NCI-H1436 treated with DMSO at 0.1 percent for 48 hours (cell line): ENCODE measurements at places on chromosomes 7 and 10.

DNA sequence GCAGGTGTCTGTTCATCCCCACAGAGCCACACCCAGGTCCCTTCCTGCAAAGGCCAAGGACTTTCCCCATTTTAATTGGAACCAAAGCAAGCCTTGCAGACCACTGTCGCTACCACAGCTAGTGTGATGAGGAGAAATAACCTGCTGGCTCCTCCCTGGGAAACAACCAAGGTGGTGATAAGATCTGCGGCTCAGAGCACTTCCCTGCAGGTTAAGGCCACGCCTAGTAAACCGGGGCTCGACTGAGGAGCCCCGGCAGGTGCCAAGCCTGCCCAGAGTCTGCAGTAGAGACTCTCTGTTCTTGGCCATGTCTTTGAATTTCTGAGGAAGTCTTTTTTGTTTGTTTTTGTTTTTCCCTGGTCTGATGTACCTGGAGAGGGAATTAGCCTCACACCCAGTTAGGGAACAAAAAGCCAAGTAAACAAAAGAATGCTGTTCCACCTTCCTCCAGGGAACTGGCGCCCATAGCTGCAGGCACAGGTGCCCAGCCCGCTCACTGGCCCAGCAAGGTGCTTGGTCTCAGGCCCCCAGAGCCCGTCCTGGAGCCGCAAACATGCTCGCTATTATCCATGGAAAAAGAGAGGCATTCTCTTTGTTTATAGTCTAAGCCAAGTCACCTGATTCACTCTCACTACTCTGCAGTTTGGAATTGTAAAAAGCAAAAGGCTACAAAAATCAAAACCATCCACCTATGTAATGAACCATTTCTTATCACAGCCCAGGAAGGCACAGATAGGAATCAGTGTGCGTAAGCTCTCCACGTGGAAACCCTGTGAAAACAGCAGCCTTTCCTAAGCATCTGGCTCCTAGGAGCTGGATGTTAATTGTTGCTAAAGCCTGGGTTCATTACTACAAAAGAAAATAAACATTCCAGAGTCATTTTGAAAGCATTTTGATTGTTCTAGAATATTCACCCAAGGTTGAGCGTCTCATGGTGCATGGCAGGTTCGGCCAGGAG, 2.7 kb downstream of the GPR146 start:
- DNase-seq, result no peak

DNA sequence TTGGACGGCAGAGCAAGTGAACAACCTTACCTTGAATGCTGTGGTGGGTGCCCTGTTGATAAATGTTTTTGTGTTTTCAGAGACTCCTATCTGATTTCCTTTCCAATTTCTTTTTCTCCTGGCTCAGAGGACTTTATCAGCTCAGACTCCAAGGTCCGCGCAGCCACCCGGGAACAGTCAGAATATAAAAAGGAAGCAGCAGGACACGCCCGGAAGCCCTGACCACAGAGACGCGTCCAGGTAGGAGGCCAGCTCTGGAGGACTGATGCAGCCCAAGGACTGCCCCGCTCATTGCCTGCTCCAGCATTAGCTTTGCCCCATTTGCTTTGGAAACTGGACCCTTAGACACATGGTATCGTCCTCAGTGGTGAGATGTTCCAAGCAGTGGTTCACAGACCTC, 61.3 kb downstream of the TACC2 start:
- DNase-seq, result no peak

DNA sequence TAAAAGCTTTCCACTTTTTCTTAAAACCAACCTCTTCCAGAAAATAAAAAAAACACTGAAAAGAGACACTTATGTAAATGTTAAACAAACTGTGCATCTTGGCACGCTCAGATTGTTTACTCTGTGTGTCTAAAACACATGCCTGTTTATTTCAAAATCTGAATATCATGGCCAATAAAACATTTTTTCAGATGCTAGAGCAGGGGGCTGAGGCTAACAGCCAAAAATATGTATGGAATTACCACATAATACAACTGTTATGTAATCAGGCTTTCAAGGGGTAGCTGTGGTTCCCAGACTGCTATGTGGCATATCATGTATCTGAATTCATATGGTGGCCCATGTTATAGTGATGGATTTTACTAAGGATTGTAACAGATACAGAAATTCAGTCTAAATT, 130.4 kb downstream of the HIBADH start:
- DNase-seq, result no peak

GRCh38 chr10:59283456-59284091, 78.8 kb downstream of the FAM13C start:
- DNase-seq, result no peak

DNA sequence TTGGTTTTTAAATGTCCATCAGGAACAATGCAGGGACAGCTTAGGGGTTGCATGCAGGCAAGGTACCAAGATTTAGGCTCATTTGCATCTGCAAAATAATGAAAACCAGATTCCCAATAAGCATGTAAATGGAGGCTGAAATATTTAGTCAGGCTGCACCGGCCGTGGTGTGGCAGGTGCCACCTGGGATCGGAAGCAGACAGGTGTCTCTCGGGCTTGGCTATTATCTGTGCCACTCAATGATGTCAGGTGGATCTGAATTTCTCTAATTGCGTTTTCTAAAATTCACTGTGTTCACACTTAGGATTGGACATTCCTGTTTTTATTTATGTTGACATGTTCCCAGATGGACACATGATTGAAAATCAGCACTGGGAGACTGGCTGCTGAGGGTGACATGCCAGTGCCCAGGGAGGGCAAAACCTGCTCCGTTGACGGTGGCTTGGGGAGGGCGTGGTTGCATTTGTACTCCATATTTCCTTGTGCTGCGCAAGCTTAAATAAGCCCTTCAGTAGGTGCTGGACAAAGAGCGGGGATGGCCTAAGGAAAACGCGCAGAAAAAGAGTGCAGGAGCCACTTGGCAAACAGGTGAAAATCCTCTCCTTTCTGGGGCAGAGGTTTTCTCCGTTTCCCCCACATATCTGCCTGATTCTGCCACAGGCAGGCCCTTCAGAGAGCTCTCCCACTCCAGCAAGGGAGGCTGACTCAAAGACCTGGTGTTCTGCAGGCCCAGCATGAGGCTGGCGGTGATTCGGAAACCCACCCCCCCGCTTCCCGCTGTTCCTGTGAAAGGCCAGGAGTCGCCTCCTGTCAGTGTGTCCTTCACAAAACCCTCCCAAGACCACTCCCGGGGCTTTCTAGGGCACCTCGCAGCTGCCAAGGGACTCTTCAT, 142.5 kb downstream of the WDR37 start:
- DNase-seq, result peak; percentile 18

- no peak for DNase-seq
These were observed 15.7 kb downstream of the SLC13A4 start for GRCh38 chr7:135712182-135712782.

DNA sequence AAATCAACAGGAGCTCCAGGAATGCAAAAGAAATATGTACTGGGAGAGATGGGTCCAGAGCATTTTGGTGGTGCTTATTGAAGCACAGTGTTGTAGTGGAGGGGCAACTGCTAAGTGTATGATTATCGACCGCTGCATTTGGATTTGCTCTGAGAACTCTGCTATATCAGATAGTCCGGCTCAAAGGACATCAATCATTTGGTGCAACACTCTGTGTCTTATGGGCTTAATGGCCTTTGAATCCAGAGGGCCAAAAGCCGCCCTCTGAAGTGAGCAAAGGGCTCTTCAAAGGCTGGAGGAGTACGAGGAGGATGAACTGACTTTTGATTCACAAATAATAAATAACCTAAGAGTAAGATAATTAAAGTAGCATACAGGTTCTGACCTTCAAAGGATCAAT, 9.4 kb upstream of the IKZF1 start:
- DNase-seq, result no peak

DNA sequence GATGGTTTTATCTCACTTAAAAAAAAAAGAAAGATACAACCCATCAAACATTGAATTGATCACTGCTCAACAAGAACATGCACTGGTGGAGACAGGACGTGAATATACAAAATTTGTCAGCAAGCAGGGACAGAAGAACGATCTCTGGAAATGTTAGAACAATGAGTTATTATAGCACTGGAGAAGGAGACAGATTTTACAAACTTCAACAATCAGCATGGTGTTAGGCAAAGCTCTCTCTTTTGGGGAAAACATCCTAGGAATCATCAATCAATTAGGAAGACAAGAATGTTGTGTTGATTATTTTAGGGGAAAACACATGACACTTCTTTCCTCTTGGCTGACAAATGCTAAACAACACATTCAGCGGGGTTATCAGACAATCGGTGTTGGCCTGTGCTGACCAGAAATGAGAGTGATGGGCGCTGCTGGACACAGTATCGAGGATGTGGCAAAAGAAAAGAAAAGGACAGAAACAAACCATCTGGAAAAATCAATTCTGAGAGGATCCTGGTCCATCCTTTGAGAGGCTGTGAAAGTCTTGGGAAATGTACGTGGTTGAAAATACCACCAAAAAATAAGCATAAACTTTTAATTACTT, 103.9 kb downstream of the RAPGEF5 start:
- no peak for DNase-seq

DNA sequence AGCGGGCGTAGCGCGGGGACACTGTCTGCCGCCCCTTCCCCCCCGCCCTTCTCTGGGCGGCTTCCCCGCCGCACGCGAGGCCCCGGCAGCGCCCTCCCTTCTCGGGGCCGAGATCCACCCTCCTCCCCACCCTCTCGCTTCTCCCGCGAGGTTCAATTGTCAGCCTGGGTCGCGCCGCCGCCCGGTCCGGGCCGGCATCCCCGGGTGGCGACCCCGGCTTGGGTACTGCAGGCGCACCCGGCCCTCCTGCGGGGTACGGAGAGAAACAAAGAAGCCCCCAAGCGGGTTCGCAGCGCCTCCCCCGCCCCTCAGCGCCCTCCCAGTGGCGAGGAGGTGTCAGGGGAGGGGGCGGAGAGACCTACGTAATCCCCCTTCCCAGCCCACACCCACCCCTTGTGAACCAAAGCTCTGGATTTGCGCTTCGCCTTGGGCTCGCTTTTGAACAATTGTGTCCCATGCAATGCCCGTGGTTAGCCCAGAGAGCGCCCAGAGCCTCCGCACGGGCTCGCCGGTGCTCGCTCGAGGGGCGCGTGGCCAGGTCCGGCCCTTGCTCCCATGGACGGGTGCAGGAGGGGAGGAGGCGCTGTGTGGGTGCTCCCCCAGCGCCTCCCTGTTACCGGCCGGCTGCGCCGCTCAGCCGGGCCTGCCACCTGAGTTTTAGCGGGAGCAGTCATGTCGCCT, 634 bp downstream of the HECW1 start:
- DNase-seq, result no peak

- no peak for DNase-seq
These were observed 366.3 kb downstream of the DNAJB6 start for GRCh38 chr7:157703131-157703530.

GRCh38 chr7:4634166-4634565, 47.9 kb upstream of the FOXK1 start:
- no peak for DNase-seq

DNA sequence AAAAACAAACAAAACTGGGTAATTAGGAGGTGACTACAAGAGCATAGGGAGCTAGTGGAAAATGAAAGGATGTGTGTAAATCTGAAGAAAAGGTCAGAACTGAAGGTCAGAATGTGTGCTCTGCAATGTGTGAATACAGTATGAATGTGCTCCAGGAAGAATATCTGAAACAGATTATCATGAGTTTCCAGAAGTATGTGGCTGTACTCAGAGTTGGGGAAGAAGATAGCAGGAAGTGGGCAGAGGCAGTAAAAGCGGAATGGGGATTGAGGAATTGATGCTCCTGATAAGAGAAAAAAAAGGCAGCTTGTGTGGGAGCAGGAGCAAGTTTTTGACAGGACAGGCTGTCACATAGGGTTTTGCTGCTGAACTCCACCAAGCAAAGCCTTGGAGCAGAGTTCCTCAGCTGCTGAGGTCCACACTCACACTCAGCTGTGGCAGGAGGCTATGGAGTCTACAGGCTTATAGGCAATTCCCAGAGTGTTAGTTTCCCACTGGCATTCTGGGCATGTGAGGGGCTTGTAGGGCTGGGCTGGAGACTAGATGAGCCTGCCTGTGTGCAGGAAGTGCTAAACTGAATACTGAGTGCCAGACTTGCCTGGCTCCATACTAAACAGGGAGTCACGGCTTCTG, 22.9 kb downstream of the H2AZ2 start:
- DNase-seq, result no peak

DNA sequence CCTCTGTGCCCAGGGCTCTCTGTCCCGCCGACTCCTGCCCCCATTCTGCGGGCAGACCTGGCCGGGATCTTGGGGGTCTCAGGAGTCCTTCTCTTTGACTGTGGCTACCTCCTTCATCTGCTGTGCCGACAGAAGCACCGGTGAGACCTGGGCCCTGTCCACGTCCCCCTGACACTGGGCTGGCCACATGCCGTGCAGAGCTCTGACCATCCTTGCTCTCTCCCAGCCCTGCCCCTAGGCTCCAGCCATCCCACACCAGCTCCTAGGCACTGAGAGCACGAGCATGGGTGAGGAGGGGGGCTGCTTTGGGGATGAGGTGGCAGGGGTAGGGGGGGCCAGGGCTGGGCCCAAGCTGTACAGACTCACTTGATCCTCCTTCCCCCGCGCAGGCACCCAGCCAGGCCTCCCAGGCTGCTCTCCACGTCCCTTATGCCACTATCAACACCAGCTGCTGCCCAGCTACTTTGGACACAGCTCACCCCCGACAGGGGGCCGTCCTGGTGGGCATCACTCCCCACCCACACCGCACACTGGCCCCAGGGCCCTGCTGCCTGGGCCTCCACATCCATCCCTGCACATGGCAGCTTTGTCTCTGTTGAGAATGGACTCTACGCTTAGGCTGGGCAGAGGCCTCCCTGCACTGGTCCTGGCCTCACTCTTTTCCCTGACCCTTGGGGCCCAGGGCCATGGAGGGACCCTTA, 4.8 kb upstream of the PILRB start:
- no peak for DNase-seq

- DNase-seq, result peak; percentile 78
These were observed 633.5 kb upstream of the GALNT17 start for GRCh38 chr7:70498232-70498992.

GRCh38 chr10:10579709-10580108, 438.0 kb upstream of the CELF2 start:
- no peak for DNase-seq

DNA sequence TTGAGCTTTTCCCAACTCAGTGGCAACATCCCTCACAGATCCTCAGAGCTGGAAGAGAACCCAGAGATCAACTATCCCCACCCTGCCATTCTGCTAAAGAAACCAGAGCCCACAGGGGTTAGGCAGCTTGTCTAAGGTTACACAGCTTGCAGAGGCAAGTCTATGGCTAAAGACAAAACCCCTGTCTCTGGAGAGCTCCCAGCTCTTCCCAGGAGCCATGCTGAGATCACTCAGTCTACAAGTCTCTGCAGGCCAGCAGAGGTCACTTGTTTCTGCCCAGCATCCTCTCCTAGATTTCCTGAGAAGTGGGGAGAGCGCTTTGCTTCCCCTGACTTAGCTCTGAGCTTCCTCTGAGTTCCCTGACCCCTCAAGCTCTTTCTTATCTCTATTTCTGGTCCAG, 28.5 kb upstream of the LOXL4 start:
- no peak for DNase-seq

DNA sequence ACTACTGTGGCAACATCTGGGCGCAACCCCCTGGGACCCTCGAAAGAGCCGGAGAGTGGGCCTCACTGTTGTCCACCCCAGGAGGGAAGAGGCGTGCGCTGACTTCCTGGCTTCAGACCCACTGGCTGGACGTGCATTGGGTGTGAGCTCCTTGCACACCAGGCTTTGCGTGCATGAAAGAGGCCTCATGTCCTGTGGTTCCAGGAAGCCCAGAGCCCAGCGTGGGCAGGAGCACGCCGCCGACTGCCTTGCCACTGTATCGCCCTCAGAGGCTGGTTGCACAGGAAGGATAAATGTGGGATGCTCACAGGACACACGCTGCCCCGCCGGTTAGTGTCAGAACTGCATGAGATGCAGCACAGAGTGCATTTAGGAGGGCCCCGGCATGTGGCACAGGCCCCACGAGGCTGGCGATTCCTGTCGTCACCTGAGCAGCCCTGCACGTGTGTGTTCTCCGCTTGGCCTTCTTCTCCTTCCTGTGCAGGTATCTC, 8.5 kb upstream of the JAKMIP3 start:
- no peak for DNase-seq
